Brain microvascular endothelial cell (primary cell): ENCODE measurements at places on chromosomes 7 and 10.

- DNase-seq = no peak
These were observed 86.1 kb upstream of the NPY start for GRCh38 chr7:24197852-24198251.

- DNase-seq = no peak
These were observed 4.4 kb upstream of the BICC1 start for GRCh38 chr10:58508316-58508715.

GRCh38 chr7:158285383-158285770 lies 302.2 kb downstream of the PTPRN2 start:
- DNase-seq = no peak

GRCh38 chr7:149569025-149569725 lies 71.6 kb upstream of the ZNF746 start:
- peak; percentile 72 for DNase-seq

DNA sequence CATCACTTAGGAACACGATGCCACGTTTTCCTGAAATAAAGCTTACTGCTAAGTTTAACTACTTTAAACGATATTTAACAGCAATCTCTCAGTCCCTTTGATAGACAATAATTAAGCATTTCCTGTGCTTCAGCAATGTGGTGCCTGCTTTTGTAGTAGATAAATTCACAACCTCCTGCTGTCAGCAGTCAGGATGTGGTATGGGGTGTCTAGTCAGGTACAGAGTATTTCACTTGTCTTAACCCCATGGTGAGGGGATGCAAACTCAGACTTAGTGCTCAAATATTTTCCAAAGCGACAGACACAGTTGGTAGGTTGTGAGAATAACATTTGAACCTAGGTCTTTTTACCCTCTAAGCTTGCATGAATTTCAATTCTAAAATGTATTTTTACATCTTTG lies 526.2 kb upstream of the PFKP start:
- no peak for DNase-seq

- DNase-seq = no peak
These were observed 60.4 kb downstream of the C10orf105 start for GRCh38 chr10:71659111-71659634.

GRCh38 chr10:100972115-100972903 lies 3.0 kb downstream of the SEMA4G start:
- no peak for DNase-seq

DNA sequence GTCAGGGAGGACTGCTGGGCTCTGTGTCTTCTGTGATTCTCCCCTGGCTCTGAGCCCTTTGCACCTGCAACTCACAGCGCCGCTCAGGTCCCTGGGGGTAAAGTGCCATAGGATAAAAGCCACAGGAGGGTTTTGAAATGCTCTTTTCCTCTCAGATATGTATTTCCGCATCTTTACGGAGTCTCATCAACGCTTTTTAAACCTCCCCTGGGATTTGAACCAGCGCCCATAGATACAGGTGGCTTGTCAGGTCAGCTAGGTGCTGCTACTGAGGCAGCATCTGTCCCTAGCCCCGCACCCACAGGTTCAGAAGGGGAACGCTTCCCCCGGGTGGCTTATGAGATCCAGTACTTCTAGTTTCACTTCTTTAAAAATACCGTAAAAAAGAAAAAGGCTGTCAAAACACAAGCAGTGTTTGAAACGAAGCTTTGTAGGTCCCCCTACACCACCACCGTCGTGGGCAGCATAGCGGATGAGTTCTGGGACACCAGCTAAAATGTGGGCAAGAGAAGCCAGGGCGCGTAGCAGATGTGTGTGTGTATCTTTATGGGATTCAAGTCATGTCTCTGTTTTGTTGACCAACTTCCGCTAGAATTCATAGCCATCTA lies 173.5 kb downstream of the CUX1 start:
- no peak for DNase-seq

DNA sequence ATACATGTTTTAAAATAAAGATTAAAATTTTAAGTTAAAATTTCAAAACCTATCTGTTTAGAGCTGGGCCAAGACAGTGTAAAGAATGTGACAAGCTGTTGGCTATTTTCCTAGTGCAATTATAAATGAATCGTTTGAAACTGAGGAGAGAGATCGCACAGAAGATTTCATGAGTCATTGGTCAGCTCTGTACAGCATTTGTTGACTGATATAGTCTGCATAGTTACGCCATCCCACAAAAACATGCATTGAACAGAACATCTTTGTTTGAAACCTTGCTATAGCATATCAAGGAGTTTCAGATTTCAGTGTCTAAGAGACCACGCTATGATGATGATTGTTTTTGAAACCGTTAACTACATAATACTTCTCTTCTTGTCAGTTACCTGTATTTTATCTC lies 1.3 kb upstream of the C10orf67 start:
- DNase-seq = peak; percentile 91

DNA sequence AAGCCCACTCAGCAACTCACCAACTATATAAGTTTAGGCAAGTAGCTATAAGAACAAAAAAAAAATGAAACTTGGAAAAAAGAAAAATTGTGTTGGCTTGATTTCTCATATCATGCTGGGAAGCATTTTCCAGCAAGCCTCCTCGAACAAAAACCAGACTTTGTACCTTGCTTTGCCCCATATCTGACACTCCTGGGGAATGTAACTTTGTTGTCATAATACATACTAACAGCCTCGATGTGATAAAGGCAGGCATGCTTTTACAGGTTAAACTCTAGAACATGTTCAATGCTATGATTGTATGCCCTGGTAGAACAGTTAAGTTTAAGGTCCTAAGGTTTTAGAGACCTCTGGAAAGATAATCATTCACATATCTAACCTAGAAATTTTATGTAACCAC lies 11.6 kb downstream of the CFAP43 start:
- DNase-seq = no peak

GRCh38 chr10:8331387-8331786 lies 276.9 kb downstream of the GATA3 start:
- DNase-seq = no peak

DNA sequence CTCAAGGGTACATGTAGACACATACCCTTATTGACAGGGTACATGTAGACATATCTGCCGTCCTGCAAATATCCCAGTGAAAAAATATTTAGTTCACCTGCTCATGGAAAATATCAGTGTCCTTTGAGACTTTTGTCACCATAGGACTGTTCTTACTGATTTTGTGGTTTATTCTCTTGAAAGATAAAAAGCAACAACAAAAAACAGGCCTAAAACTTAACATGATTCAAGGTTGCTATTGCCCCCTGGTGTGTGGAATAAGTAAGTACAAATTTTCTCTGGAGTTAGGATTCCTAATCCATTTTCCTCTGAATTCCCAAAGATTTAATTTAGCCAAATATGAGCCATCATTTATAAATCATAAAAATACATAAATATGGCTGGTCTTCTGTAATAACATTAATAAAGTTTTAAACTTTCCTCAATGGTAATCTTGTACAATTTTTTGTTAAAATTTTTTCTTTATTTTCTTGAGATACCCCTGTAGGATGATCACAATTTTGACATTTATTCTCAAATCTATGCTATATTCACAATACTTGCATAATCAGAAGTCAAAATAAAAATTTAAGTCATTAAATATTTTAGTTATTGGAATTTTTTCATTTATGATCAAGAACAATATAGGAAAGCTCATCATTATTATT lies 741.4 kb upstream of the POT1 start:
- DNase-seq = peak; percentile 24

DNA sequence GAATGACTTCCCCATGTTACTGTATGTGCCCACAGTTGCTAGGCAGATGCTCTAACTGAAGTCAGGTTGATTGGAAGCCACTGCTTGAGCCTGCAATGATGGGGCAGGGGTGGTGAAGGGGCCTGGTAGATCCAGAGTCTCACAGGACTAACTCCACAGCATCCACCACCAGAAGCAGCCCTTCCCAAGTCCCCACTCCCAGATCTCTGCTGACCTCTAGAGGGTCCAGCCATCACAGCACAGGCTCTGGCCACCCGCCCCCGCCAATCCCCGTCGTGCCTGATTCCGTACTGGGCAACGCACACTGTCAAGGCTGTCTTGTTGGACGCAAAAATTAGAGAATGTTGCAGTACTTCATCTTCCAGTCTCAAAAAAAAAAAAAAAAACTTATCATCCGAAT lies 136.8 kb upstream of the PDE1C start:
- DNase-seq = peak; percentile 17

GRCh38 chr7:65971021-65971420 lies 11.0 kb downstream of the GUSB start:
- no peak for DNase-seq

GRCh38 chr10:16699435-16700057 lies 117.7 kb downstream of the RSU1 start:
- DNase-seq = no peak
